Activated CD4-positive, CD25-positive, alpha-beta regulatory T cell treated with anti-CD3 and anti-CD28 coated beads, Interleukin-2, amount 50 U/mL, for 16 hours (primary cell): ENCODE measurements at places on chromosomes 1 and 21.

DNA sequence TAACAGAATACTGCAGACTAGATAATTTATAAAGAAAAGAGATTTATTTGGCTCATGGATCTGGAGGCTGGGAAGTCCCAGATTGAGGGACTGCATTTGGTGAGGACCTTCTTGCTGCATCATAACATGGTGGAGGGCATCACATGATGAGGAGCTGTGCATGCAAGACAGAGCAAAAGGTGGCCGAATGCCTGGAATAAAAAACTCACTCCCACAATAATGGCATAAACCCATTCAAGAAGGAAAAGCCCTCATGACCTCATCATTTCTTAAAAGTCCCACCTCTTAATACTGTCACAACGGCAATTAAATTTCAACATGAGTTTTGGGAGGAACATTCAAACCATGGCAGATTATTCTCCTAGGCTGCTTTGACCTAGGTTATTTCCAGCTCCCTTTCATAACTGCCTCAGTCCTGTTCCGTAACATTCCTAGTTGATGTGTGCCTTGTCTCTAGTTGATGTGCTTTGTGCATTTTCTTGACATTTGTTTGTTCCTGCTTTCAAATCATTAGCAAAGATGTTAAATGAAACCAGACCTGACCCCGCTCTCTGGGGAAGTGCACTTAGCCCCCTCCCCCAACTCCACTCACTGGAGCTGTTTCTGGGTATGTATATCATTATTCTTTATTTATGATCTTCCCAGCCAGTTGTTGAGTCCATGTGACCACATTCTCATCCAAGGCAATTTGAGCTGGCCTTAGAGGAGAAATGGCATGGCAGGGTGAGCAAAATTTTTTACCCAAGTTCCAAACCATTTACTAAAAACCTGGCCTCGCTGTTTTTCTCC, 148.5 kb downstream of the GDAP2 start:
- no peak for DNase-seq

GRCh38 chr1:32341186-32341757, 5.2 kb upstream of the MARCKSL1 start:
- DNase-seq: no peak

DNA sequence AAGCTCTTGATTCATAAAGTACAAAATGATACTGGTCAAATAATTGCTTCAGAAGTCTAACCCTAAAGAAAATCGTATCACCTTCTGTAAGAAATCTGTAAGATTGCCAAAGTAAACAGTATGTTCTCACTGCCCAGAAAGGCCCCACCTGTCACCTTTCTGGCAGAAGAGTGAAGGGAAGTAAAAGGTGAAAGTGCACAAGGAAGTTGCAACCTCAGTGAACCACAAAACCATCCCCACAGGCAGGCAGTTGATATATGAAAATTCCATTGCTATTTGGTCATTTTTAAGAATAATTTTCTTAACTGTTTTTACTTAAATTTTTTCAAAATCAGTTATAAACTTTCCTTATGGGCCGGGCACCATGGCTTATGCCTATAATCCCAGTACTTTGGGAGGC, 48.5 kb upstream of the FBXO28 start:
- DNase-seq: no peak

- no peak for DNase-seq
Measured at GRCh38 chr1:220225957-220226356, 46.3 kb downstream of the RAB3GAP2 start.

DNA sequence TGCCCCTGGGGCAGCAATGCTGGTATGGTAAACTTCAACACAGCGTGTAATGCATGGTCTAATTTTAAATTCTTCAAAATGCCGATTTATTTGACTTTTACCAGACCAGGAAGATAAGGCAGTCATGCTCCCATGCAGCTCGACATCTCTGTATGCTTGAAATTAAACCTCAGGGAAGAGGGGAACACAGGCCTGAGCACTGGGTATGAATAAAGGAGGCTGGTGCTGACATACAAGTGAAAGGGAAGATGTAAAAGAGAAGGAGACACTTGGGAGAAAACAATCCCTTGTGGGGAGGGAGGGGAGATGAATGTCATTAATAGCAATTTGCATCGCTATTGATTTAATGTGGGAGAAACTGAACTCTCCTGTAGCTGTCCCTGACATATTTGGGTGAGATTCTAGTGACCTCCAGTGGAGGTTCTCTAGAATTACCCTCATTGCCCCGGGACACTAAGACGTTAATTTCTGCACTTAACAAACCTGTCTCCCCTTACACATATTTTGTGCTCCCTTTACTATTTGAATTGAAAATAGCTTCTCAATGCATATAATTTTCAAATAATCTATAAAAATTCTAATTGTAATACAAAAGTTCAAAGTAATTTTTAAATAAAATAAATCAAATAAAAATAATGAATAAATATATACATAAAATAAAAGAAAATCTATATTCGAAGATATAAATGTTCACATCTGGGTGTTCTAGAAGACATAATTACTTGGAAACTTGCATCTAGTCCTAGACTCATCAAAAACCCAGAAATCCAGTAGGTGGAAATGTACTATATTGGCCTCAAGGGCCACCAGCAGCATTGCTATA, 283.1 kb downstream of the LMX1A start:
- no peak for DNase-seq

DNA sequence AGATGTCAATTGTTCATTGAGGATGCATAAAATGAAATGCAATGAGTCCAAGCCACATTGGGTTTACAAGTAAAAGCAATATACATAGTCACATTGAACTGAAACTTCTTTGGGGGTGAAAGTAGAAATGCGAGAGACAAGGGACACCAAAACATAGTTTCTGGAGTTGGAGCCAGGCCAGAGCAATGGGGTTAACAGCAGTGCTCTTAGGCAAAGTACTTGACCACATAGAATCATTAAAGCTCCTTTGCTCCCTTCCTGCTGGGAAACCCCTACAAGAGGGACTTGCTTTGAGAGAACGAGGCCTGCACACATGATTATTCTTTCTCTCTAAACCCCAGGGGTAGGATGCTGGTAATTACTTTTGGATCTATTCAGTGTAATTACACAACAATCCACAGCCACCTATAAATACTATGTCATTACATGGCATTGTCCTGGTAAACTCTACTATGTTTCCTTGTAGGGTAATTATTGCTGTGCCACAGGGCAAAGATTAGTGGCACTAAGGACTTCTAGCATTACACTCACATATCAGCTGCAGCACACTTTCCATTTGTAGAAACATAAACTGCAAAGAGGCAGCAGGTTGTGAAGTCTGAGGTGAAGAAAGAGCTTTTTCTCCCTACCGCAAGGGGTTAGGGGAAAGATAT, 421.6 kb upstream of the PBX1 start:
- no peak for DNase-seq

DNA sequence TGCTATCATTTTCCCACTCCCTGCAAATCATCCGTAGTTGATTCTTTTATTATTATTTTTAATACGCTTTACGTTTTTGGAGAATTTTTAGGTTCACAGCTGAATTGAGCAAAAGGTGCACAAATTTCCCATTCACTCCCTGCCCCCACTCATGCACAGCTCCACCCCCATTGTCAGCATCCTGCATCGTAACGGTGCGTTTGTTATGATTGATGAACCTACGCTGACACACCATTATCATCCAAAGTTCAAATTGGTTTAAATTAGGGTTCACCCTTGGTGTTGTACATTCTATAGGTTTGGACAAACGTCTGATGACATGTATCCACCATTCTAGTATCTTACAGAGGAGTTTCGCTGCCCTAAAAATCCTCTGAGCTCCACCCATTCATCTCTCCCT, 44.5 kb downstream of the EDARADD start:
- DNase-seq: no peak

DNA sequence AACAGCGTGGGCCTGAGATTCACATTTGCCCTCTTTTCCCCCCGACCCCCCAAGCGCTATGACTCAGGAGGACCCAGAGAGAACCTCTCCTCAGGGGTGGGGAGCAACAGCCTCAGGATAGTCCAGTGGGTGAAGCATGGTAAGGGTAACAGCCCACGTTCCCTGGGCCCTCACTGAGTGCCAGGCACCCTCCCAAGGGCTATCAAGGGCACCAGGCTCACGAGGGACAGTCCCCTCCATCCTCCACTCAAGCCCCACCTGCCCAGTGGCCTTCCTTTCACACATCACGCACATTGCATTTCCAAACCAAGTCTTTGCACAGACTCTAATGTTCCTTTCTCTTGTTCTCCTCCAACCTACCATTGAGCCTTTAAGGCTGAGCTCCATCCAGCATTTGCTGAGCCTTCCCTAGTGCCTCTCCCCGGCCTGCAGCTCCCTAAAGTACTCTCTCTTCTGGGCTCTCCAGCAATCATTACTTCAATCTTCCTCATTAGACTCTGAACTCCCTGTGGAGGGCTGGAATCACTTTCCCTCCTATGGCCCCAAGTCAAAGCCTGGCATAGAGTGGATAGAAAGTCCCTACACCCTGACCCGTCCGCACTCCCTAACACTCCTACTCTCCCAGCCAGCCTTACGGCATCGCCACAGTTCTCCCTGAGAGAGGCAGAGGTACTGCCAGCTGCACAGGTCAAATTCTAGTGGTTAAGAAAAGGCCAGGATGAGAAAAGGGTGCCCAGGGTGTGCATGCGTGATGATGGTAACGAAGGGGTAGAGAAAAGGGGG, 1.0 kb downstream of the AKR7A2 start:
- DNase-seq: no peak

DNA sequence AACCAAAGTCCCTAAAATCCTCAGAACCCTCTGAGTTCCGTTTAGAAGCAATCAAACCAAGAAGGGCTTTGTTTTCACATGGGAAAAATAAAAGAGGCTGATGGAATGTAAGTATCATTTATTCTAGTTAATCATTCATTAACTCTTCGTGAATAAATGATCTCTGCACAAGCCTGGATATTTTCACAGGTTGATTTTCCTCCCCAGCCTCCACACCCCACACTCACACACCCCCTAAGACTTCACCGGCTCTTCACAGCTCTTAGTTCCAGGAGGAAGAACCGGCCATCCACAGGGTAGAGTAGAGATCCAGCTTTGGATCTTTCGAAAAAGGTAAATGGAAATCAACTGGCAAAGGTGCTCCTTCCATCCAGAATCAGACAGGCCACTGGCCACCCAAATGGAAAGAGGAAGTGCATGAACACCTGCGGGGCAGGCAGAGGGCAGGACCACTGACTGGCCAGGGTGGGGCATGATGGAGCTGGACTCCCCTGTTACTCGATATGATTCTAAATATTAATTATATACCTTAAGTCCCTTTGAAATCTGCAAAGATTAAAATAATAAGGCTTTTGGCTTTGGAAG, 10.0 kb downstream of the C1orf198 start:
- DNase-seq: no peak

GRCh38 chr1:98103617-98104285, 182.9 kb upstream of the DPYD start:
- DNase-seq: no peak

DNA sequence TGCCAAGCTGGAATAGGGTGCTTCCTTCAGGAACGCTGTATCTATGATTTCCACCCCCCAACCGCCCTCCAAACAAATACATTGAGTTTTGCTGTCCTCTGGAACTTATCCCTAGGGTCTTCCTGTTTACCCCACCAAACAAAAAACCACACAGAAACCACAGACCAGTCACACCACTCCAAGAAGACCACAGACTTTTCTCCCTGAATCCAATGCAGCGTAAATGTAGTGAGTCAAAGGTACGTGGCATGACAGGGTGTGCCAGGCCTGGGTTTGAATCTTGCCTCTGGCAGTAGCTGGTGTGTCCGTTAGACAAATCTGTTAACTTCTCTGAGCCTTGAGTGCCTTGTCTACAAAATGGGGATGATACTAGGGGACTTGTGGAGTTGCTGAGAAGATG, 27.8 kb downstream of the ASAP3 start:
- DNase-seq: no peak

- no peak for DNase-seq
Measured at GRCh38 chr1:26771643-26772321, 16.0 kb upstream of the PIGV start.

DNA sequence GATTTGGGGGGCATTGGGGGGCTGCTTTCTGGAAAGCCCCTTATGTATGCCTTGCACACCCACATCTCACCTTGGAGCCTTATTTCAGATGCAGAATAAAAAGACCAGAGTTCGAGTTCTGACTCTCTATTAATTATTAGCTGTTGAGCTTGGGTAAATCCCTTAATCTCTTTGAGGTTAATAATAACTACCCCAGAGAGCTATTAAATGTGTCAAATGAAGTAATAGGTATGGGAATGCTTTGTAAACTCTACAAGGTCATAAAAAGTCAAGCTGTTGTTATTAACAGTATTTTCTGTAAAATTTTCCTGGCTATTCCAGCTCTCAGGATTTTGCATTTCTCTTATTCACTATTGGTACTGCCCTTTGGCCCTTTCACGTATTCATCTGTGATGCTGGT, 122.9 kb downstream of the ROR1 start:
- no peak for DNase-seq

GRCh38 chr1:41726899-41727748, 191.6 kb downstream of the HIVEP3 start:
- no peak for DNase-seq

DNA sequence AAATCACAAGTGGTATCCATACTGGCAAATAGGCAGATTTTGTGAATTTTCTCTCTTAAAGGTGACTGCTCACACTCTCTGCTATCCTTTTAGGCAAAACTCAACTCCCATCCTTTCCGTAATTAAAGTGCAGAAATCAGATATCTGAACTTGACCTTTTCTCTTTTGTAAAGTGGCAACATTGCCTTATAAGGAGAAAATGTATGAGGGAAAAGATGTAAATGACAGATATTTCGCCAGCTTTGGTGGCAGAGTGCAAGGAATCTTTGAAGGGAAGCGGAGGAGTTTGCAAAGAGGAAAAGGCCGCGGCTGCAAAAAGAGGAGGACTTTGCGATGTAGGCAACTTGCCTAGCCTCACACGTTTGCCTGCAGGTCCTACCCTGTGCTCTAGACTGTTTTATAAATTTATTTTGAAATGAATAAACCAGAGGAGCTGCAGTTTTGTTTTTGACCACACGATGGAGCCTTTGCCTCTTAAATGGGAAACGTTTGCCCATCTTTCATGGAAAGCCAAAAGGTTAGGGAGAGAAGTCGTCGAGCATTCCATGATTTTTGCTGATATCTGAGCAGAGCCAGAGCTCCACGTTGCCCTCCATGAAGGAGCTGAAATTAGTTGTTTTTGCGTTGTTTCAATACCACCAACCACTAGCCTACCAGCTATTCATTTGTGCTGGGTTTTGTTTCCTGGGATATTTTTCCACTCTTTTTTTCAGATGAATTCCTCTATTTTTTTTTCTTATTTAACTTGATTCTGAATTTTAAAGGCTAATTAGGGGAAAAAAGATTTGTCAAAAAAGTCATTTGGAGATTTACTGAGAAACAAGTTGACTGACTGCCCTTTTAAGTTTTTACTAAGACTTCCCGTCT, 242.3 kb downstream of the LMX1A start:
- DNase-seq: no peak

- DNase-seq: no peak
Measured at GRCh38 chr1:236064674-236065508, at the start of gene NID1. TSS of gene NID1 (minus strand) at chr1:236065090. CDS start at chr1:236065079, 11 bp downstream.

- DNase-seq: no peak
Measured at GRCh38 chr1:205929496-205930194, 13.6 kb downstream of the SLC26A9 start.

DNA sequence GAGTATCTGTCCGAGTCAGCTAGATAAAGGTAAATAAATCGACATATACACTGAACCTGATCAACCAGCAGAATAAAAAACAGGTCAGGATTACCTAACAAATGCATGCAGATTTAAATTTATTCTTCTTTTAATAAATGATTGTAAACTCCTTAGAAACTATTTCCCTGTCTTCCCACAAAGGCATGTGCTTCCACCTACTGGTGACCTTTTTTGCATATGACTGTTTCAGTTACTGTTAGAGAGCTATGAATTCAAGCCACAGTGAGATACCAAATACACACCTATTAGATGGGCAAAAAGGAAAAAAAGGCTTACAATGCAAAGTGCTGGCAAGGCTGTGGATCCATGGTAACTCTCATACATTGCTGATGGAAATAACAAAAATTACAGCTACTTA, 957.4 kb upstream of the NCAM2 start:
- DNase-seq: no peak
